HCT116 (cell line): ENCODE measurements at places on chromosomes 7 and 10.

GRCh38 chr7:88095-88926, 104.1 kb upstream of the FAM20C start:
- no peak for DNase-seq

DNA sequence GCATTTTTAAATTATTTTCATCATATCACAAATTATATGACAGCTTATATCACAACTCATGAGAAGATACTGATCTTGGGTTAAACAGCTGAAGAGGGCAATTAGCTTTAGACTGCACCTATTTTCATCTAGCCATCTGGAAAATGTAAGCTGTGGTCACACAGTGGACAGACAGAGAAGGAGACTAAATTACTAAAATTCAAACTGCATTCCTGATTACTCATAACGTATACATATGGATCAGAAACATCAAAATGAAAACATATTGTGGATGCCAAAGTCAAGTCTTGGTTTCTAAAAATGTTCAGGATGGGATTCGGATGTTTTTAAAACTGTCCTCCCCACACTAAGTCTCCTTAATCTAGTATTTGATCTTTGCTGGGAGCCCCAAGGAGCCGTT, 6.6 kb downstream of the BBIP1 start:
- no peak for DNase-seq

DNA sequence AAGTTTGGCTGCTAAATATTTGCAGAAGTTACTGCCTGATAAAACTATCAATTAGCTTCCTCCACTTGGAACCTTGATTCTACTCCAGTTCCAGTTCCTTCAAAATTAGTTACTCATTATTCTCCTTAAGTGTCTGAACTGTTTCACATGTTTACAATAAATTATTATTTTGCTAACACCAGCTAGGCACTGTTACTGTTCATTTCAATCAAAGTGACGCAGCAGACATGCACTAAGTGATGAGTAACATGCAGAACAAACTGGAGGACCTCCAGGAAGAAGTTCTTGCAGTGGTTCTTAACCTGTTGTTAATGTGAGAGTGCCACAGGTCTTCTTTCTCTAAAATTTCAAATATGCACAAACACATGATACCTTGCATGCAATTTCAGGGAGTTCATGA, 491.8 kb upstream of the SEMA3A start:
- no peak for DNase-seq

- DNase-seq: no peak
Observed at GRCh38 chr10:109988212-109988596, 19.6 kb upstream of the ADD3 start.

- DNase-seq: no peak
Observed at GRCh38 chr7:53218730-53219504, 183.5 kb downstream of the POM121L12 start.

GRCh38 chr10:97222326-97222961, 36.7 kb upstream of the SLIT1 start:
- DNase-seq: no peak

DNA sequence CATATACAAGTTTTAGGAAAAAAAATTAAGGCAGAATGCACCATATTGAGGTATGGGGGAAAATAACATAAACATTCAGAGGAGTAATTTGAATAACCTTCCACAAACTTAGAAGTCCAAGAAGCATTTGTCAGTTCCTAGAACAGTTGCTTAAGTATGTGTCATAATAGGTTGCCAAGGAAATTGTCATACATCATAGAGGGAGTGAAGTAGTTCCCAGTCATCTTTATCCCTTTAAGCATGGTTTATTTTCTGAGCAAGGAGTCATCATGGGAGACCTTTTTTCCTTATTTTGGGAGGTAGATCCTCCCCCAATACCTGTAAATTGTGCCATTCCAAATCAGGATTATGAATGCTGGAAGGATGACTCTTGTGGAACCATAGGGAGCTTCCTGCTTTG, at the start of gene SSMEM1:
SSMEM1 (plus strand) TSS at position 219 of the 400 bp plus-strand sequence; CDS start at position 270, 51 bp downstream.
- DNase-seq: no peak

DNA sequence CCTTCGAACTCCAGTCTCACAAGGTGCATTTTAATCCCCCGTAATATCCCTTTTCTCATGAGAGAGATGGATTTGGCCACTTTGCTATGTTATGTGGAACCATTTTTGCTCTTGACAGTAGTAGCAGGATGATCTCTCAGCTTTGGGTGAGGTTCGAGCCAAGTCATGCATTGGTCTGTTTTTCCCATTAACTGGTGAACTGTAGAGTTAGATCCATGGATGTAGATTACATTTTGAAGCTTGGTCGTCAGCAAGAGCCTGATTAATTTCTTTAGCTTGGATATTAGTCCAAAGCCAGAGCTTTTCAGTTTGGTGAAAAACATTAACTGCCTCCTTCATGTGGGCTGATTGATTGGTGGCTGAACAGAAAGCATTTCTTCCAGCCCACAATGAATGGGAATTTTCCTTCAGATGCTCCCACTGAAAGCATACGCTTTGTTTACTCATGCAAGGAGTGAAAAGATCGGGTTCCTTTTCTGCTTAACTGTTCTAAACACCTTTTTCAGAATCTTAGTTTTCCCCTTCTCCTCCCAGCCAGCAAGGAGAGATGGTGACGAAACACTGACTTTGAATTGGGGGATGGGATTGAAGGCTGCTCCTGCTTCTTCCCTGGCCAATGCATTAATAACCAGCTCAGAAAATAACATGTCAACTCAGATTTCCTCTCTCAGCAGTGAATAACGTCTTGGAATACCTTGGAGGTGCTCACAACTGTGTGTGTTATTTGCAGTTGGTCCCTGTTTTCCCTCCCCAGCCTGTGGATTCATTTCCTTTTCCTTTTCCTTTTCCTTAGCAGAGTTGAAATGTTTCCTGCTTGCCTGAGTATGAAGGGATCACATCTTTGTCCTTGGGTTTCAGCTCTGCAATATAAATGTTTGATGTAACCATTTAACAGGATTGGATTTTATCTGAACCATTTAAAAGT, 351.8 kb upstream of the FZD8 start:
- DNase-seq: no peak
